ENCODE measurements at places on chromosomes 2 and 18.

DNA sequence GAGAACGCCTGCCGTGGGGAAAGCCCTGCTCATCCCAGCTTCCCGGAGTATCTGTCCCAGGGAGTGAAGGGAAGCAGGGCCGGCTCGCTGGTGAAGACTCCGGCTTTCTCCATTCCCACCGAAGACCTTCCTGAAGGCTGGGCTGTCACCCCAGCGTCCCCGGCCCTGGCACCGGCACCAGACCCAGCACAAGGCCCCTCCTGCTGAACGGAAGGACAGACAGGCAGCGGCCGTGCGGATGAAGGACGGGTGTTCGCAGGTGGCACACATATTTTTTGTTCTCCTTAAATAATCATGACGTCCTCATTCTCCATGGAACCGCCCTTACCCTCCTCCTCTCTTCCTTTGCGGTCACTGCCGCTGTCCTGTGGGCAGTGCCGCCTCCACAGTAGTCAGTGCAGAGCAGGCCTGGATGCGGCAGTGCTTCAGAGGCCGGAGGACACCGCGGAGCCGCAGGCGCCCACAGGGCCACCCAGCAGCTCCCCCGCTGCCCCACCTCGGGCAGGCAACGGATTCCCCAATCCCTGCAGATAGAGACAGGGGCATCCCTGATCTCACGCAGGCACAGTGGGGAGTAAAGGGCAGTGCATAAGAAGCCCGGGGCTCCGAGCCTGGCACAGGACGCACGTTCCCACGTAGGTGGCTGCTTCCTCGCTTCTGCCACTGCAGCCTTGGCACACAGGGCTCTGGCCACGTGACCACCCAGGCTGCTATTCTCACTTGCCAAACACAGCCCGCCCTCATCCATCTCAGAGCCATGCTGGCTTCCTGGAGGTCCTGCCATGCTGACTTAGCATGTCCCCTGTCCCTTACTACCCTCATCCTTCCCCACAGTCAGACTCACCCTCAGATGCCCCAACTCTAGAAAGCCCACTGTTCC lies 229.7 kb downstream of the EIPR1 start:
- DNase-seq: no peak

- DNase-seq: no peak
These were observed 65.1 kb downstream of the MBOAT2 start for GRCh38 chr2:8938384-8938783.

DNA sequence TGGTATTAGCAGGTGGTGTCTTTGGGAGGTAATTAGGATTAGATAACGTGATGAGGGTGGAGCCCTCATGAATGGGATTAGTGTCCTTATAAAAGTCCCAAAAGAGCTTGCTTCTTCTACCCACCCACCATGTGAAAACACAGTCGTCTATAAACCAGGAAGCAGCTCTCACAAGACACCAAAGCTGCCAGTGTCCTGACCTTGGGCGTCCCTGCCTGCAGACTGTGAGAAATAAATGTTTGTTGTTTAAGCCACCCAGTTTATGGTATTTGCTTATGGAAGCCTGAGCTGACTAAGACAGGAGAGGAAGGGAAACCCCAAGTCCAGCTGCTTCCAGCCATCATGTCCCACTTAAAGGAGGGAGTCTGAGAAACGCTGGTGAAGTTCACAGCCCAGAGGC lies 13.6 kb downstream of the ADI1 start:
- DNase-seq: no peak

- DNase-seq: no peak
These were observed 191.8 kb downstream of the FTCDNL1 start for GRCh38 chr2:199659207-199659606.

- no peak for DNase-seq
These were observed 862.3 kb upstream of the POU3F3 start for GRCh38 chr2:103991591-103991990.

- DNase-seq: no peak
These were observed 51.3 kb upstream of the CHRNA1 start for GRCh38 chr2:174815526-174815925.

Measured in keratinocyte (primary cell).